ENCODE measurements at places on chromosomes 6 and 20. TPM values are rescaled to one million over a fixed set of nuclear protein-coding genes. Genes with fewer than 3 reads are reported as not detected.

The ZBP1 gene
- 0.88 TPM for total RNA-seq

The CENPW gene
- 5.6 TPM for total RNA-seq

- no peak for DNase-seq
These were observed 47.6 kb upstream of the SIM1 start for GRCh38 chr6:100512203-100512862.

GRCh38 chr20:59765599-59766177, 161.3 kb downstream of the PHACTR3 start:
- DNase-seq: no peak

DNA sequence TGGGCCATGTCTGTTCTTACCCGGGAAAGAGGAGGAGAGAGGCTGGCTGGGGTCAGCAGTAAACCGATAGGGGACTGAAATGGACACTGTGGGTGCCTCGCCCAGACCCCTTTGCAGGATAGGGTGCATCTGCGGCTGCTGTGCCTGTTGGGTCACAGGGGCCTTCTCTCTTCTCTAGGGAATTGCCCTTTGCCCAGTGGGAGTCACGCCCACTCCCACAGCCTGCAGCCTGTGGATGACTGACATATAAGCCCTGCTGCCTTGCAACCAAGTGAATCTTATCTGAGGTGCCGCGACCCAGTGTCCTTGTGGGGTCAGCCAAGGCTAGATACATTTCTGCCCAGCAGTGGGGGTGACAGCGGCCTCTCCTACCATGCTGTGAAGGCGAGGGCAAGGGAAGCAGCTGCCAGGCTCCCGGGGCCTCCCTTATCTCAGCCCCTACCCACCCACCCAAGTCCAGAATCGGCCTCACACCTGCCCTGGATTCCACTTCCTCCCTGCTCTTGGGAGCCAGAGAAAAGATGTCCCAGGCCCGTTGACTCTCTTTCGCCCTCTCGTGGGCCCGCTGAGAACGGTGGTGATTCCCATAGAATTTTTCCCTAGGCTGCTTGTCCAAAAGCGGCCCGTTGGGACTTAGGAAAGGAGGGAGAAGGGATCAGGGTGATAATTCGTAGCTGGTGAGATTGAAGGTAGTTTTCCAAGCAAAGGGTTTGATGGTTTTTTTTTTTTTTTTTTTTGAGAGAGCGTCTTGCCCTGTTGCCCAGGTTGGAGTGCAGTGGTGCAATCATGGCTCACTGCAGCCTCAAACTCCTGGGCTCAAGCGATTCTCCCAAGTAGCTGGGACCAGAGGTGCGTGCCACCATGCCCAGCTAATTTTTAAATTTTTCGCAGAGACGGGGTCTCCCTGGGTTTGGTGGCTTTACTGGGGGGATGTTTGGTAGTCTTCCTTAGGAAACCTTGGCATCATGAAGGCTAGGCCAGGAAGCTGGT, 76.4 kb upstream of the RNF24 start:
- peak; percentile 71 for DNase-seq

- DNase-seq: peak; percentile 56
These were observed 98.4 kb downstream of the PSMB1 start for GRCh38 chr6:170454512-170455285.
